ENCODE measurements at places on chromosomes 1 and 21.
A peak's percentile ranks its signal among the peaks of the same experiment; 100 is the strongest.

GRCh38 chr1:205375835-205376545, 19.3 kb upstream of the KLHDC8A start:
- DNase-seq: peak; percentile 43

DNA sequence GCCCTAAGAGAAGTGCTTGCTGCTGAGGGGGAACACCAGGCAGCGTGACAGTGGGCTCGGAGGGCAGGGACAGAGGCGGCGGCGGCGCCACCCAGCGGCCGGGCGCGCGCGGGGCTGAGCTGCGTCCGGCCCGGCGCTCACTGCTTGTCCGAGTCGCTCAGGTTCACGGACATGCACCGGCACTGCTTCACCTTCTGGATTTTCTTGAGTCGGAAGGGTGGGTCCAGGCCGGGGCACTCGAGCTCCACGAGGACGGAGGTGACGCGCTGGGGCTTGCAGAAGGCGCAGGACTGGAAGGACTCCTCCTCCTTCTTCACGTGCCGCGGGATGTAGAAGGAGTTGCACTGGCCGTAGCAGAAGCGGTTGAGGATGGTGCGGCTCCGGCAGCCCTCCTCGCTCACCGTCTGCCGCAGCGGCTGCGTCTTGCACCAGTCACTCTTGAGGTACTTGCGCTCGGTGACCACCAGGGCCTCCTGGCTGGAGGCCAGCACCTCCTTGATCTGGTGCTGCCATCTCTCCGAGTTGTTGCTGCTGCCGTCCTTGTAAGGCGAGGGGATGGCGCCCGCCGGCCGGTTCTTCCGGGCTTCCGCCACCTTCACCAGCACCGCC, 119.0 kb downstream of the GREM2 start:
- DNase-seq: peak; percentile 40

- peak; percentile 17 for DNase-seq
Measured at GRCh38 chr1:77639056-77639455, 43.4 kb downstream of the ZZZ3 start.

- DNase-seq: no peak
Measured at GRCh38 chr1:59096501-59096900, 200.4 kb upstream of the FGGY start.

- DNase-seq: no peak
Measured at GRCh38 chr1:30837653-30838052, 70.9 kb downstream of the SDC3 start.

- no peak for DNase-seq
Measured at GRCh38 chr1:164628772-164629171, 69.8 kb downstream of the PBX1 start.

DNA sequence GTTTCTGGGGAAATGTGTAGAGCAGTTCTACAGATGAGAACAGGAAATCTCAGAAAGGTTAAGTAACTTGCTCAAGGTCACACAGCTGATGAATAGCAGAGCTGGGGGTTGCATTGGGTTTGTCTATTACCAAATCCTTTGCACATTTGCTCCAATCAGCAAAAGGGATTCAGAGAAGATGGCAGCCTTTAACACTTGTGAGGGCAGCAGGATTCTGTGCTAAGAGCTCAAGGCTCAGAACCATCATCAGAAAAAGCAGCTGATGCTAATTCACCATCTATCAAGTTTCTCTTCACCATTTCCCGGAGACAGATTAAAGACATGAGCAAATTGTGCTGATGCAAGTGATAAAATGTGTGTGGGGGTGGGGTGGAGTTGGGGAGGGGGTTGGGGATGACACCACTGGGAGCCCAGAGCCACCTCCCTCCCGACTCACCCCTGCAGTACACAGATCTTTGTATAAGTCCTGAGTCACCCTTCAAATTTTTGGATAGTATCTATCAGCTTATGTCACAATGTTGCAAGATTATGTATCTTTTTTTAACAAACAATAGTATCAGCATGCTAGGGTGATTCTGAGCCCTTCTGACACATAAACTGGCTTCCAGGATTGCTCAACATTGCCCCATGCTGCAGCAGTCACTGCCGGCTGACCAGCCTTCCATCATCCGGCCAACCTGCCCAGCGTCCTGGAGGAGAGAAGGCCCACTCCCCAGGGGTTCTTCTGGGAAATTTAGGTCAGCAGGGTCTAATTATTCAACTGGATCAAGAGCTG, 2.8 kb upstream of the SPSB1 start:
- DNase-seq: peak; percentile 95

DNA sequence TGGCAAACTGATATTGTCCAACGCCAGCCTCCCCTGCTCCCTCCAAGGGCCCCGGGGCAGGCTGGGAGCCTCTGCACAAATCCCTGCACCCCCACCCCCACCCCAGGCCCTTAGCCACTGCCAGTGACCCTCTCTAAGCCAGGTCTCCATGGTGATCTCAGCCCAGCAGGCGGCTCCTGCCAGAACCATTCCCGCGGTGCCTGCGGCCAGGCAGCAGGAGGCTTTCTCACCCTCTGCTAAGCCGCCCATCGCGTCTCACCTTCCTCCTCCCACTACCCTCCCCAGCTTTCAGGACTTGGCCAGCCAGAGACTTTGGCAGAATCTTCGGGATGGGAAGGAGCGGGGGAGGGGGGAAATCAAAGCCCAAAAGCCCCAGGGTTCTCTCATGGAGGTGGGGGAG, 46.8 kb upstream of the WASF2 start:
- DNase-seq: peak; percentile 82

DNA sequence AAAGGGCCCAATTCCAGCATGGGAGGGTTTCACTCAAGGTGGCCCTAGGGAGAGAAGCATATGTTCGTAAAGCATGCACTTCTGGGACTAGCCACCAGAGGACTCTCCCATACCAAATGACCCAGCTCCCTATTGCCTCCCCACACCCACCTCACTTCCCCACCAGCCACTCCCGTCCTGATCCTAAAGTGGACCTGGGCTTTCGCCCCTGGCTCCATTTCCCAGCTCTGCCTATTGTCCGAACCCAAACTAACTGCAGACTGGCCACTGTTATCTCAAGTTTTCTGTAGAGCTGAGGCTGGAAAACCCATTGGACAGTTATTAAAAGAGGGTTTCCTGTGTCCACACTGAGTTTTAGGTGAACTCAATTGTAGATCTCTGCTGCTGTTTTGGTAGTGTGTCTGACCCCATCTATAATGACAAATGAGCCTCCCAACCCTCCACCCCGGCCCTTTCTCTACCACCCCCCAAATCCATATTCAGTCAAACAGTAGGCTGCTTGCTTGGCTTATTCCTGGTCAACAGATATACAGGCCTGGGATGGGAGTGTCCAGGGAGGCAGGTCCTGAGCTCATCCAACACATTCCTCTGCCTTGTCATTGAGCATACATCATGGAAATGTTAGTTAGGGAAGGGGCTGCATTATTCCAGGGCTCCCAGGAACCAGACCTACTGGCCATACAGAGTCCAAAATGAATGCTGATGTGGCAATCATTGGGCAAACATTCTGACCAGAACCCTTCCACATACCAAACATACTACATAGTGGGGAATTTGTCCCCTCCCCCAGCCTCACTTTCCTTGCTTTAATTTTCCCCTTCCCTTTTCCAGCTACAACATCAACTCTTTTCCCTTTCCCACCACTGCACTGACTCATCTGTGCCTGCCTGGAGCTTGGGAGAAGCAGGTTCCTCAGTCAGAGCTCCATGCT, 59.2 kb downstream of the ABCA4 start:
- DNase-seq: peak; percentile 76

DNA sequence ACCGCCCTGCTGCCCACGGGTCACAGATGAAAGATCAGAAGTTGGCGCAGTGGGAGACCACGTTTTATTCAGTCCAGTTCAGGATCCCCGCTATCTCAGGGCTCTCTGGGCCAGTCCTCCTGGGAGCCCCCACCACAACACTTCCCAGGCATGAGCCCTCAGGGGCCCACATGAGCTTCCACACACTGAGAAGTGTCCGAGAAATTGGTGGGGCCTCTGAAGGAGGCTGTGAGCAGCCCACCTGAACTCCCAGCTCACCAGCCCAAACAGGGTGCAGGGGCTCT, 12.1 kb downstream of the TRIM46 start:
- no peak for DNase-seq

Measured in fibroblast of villous mesenchyme (primary cell).